CD4-positive, alpha-beta T cell treated with Interleukin-4 for 1 hour (primary cell): ENCODE measurements at places on chromosomes 12 and 14.

DNA sequence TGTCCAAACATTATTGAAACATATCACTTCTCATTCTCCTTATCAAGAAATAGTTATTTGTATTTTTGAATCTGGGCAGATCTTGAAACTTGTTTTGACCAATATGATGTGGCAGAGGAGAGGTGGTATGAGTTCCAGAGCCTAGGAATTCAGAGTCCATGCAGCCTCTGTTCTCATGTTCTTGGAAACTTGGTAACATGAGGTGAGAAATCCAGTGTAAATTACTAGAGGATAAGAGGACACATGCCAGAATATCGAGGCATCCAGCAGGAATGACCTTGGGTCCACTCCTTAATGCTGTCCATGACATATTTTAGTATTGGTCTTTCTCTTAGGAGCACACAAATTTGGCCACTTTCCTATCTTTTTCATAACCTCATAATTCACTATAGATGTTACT, 1374.6 kb downstream of the FSCB start:
- DNase-seq: no peak

DNA sequence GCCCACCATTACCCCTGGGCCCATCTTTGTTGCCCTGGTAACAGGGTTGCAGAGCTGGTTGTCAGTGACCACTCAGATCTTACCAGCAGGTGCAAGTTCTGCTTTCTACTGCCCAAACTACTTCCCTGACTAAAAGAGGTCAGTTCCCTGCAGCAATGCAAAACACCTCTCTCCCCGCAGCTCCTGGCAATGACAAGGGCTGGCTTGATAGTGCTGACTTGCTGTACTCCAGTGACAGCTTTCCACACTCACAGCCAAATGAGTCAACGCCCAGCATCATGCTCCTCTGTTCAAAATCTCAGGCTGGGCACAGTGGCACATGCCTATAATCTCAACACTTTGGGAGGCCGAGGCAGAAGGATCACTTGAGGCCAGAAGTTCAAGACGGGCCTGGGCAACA, 90.6 kb downstream of the CIT start:
- DNase-seq: no peak

- no peak for DNase-seq
Measured at GRCh38 chr12:2347137-2347843, 294.5 kb downstream of the CACNA1C start.

GRCh38 chr12:116040402-116040801, 237.1 kb downstream of the MED13L start:
- DNase-seq: no peak

DNA sequence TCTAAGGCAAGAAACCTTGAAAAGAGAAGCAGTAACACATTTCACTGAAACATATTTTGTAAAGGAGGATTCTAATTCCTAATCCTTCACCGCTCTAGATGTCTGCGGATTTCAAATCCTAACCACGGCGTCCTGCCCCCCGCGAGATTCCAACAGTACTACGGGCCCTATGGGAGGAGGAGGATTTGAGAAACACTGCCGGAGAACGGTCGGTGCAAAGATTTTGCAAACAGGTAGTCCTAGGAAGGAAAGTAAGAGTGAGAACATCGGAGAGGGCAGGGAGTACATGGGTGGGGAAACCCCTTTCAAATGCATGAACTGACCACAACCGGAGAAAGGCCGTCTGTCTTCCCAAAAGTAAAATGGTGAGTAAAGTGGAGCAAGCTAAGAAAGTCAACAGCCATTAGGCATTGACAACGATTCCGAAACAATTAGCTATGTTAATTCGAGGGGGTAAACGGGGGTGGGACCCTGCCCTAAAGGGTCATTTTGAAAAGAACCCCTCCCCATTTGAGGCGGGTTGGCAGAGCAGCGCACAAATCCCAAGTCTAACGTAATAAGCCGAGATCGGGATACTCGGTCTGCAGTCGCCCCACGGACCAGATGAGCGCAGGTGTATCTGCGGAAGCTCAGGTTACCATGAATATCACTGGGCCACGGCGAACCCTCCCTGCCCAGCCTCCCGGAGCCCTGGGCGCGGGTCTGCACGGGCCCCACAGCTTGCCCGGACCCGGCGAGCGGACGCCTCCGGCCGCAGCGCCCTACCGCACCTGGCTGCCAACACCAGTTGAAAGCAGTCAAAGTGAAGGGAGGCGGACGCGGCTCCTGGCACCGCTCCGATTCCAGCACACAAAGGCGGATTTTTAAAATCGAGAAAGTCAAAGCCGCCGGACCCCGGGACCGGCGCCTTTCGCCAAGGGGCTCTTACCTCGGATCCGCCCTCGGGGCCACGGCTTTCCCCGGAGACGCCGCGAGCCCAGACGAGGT, 662 bp downstream of the EPS8 start:
- peak; percentile 28 for DNase-seq

DNA sequence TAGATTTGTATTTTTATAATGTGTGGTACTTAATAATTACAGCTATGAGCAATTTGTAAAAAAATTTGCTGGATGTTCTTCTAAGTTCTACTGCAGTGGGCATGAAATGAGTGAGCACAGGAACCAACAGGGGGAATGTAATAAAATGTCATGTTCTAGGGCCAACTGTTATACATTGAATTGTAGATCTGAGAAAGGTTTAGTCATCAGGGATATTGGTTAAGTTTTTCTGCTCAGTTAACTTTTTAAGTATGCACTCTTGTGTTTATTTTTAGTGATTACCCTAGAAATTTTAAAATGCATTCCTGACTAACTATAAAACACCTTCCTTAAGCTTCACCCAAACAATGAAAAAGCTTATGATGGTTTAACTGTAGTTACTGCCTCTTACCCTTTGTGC, 101.8 kb downstream of the CAND1 start:
- DNase-seq: no peak

- no peak for DNase-seq
Measured at GRCh38 chr14:59098377-59098776, 90.1 kb upstream of the DAAM1 start.

DNA sequence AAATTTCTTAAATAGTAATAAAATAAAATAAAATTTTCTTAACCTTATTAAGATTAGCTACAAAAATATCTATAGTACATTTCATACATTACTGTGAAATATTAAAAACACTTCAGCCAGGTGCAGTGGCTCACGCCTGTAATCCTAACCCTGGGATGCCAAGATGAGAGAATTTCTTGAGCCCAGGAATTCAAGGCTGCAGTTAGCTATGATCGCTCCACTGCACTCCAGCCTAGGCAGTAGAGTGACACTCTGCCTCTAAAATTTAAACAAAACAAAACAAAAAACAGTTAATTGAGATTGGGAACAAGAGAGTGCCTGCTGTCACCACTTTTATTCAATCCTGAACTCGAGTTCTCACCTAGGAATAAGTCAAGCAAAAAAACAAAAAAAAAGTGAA, 95.0 kb upstream of the CPNE8 start:
- no peak for DNase-seq

DNA sequence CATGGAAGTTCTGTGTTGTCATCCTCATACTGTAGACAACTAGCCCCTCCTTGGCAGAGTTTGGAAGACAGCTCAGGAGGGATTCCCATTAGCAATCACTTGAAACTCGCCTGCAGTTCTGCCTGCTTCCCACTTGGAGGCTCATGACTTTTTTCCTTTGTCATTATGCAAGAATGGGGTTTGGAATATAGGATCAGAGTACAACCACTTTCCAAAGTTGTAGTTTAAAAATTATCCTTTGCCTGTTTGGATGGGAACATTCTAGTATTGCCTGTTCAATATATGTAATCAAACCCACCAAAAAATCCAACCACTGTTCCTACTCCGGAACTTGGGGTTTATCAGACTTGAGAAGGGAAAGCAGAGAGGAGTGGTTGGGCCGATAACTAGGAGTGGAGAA, 2.1 kb upstream of the GPD1 start:
- DNase-seq: no peak

DNA sequence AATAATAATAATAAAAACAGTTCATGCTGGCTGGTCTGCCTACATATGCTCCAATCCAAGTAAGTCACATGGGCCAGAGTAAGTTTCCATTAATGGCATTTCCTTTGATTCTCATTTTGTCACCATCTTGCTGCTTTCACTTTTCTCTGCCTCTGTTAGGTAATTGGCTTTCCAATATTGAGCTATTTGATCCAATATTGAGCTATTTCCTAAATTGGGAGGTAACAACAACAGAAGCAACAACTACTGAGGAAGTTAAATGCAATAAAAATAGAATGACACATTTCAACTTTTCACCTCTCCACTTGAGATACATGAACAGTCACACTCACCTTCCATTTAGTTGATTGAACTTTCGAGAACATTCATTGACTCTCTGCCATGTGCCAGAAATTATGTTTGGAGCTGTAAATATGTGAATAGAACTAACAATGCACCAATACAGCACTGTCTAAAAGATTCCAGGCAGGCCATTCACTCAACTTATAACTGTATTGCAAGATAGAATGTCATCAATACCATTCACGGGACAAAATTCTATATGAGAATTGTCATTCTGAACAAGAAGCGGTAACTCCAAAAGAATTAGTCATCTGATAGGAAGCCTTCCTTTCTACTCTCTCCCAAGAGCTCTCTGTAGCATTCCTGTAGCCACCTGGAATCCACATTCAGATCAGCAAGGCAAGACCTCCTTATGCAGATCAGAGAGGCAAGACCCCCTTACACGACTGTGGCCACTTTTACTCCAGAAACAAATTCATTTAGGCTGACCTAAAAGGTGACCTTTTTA, 136.4 kb downstream of the PHLDA1 start:
- no peak for DNase-seq

- no peak for DNase-seq
Measured at GRCh38 chr12:4049298-4050080, 176.3 kb upstream of the PARP11 start.

GRCh38 chr12:30450226-30450625, 245.4 kb downstream of the IPO8 start:
- no peak for DNase-seq

DNA sequence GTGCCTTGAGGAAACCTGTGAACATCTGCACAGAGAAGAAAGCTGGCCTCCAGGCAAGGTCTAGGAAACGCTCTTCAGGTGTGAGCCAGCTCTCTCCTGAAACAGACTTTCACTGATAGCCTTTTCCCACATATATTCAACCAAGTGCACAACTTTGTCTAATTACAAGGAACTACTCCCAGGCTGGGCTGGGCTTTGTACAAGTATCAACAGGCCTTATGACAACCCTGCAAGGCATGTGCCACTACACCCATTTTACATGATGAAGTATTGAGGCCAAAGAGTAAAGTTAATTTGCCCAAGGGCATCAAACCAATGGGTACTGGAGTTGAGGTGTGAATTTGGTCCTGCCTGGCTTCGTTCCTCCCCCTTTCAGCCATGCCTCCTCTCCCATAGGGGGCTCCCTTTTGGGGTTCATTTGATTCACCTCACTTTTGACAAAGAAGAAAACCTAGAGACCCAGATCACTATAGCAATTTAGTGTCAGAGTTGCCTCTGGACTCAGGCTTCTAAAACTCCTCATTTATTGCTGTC, 2.1 kb downstream of the CSRP2 start:
- no peak for DNase-seq

- DNase-seq: no peak
Measured at GRCh38 chr12:66393890-66394289, 91.6 kb downstream of the HELB start.

DNA sequence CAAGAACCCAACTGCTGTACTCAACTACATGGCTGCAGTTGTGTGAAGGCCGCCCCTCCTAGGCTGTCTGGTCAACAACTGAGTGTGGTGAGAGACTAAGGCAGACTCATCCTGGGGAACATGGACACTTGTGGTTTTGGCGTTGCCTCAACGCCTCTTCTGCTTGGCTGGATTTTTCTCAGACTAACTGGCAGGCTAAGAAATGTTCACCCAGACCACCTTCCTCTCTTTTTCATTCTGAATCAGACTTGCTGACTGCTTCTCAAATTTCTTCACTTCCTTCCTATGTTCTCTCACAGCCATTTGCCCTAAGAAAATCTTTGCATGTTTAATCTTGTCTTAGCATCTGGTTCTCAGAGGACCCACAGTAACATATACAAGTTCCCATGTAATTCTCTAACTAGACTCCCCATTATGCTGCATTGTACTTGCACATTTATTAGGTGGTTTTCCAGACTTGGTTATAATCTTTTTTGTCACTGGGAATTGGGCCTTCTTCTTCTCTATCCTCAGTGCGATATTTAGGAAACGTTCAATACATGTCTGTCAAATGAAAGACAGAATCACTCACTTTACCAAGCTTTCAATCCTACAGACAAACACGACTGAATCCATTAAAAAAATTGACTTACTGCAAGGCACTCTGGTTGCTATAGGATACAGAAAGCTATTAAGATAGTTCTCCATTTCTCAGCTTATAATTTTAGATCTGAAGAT, 327.6 kb downstream of the CCER1 start:
- DNase-seq: no peak

DNA sequence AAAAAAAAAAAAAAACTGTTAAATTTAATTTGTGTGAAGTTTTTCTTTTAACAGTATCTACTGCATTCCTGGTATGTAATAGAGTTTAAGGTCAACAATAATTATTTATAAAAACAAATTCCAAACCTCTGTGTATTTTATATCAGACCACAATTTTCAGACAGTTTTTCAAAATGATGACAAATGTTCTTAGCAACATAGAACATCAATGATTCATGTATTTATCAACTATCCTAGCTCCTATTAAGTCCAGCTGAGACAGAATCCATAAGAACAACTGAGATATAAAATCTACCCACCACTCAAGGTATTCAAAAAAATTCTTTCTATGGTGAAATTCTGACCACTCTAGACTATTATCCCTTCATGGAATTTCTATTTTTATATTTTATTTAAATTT, 144.5 kb downstream of the EPS8 start:
- no peak for DNase-seq

- DNase-seq: no peak
Measured at GRCh38 chr14:32354716-32355115, 25.6 kb downstream of the AKAP6 start.

- peak; percentile 83 for DNase-seq
Measured at GRCh38 chr12:112978163-112979040, at the start of gene OAS2. Gene OAS2, plus strand, starts transcription at chr12:112978519. Its CDS starts 90 bp downstream, at chr12:112978609.

DNA sequence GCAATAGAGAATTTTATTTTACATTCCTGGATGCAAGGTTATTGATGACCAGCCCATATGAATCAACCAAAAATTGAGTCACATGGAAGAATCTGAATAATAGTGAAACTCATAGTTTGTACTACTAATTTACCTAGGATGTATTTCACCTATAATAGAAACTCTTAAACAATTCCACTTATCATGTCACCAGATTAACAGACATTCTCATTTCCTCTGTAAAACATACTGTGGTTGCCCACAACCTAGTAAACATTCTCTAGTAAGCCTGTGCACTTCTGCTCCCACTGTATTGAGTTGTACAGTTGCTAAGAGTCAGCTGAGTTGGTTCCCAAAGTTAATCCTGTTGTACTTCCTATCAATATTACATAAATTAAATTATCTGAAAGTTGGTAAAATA, 196.6 kb upstream of the TMTC1 start:
- DNase-seq: no peak

GRCh38 chr14:53569446-53569845, 387.2 kb downstream of the BMP4 start:
- DNase-seq: no peak
